Neural progenitor cell (in vitro differentiated cells): ENCODE measurements at places on chromosomes 12 and 14. TPM values are rescaled to one million over a fixed set of nuclear protein-coding genes. Genes with fewer than 3 reads are reported as not detected.

GRCh38 chr12:6118891-6119568 lies 5.4 kb downstream of the VWF start:
- no peaks in the 10 kb centered on the region for H3K27me3 ChIP-seq
- H3K4me3 ChIP-seq, result no peak overlapping the region
- no peak for DNase-seq

DNA sequence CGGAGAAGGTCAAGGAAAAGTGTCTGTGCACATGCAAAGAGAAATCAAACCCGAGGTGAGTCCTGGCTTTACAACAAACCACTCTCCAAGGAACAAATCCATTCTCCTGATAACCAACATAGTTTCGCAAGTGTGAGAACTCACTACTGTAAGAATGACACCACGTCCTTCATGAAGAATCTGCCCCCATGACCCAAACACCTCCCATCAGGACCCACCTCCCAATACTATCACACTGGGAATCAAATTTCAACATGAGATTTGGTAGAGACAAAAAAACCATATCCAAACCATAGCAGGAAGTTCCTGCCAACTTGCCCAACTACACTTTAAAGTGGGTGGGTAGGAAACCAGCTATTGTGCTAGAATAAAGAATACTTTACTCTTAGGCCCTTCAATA lies 2.4 kb upstream of the ERC1 start:
- DNase-seq, result no peak
- peaks cover 23% of the 10 kb centered on the region for H3K4me1 ChIP-seq
- H3K27ac ChIP-seq, result no peak overlapping the region

ERBB3 gene
- 6.3 and 8.8 TPM in 2 replicates for total RNA-seq

DNA sequence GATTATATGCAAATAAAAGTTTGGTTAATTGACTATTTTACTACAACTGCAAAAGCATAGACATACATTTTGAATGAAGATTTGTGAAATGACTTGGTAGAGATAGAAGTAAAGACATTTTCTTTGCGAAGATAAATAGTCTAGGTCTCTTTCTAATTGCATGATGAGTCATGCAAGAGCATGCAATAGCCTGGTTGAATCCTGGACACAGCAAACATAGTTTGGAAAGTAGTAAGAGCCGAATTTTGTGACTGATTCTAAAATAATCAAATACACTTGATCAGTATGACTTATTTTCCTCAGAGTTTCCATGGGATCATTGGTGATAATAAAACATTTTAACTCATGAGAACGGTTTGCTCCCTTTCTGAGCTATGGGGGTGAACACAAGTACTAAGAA lies 27.7 kb upstream of the CAND1 start:
- no peaks in the 10 kb centered on the region for H3K36me3 ChIP-seq
- no peak for DNase-seq
- no peak overlapping the region for H3K27ac ChIP-seq
- H3K27me3 ChIP-seq, result no peaks in the 10 kb centered on the region

- no peak overlapping the region for H3K4me3 ChIP-seq
- no peak overlapping the region for H3K27ac ChIP-seq
- no peak for DNase-seq
- H3K4me1 ChIP-seq, result peaks cover 1% of the 10 kb centered on the region
- H3K27me3 ChIP-seq, result no peaks in the 10 kb centered on the region
Measured at GRCh38 chr12:4768341-4768740, 48.1 kb downstream of the GALNT8 start.

DNA sequence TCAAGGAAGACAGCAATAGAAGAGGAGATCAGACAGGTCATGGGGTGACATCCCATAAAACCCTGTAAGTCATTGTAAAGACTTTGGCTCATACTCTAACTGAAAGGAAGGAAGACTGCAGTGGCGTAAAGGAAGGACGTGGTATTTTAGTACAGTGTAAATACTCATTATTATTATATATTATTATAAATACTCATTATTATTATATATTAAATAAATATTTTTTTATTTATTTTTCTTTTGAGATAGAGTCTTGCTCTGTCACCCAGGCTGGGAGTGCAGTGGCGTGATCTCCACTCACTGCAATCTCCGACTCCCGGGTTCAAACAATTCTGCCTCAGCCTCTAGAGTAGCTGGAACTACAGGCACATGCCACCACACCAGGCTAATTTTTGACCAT lies 15.1 kb upstream of the LRP10 start:
- H3K4me3 ChIP-seq, result no peak overlapping the region
- H3K4me1 ChIP-seq, result no peaks in the 10 kb centered on the region
- DNase-seq, result no peak
- H3K27me3 ChIP-seq, result no peaks in the 10 kb centered on the region

GRCh38 chr12:9699269-9699897 lies 29.9 kb downstream of the CLEC2D start:
- H3K4me3 ChIP-seq, result no peak overlapping the region
- no peaks in the 10 kb centered on the region for H3K36me3 ChIP-seq
- H3K27me3 ChIP-seq, result no peaks in the 10 kb centered on the region

HOXC10 gene
- total RNA-seq, result not detected in 2 replicates

- H3K4me3 ChIP-seq, result no peak overlapping the region
- no peaks in the 10 kb centered on the region for H3K27me3 ChIP-seq
- no peak for DNase-seq
- H3K4me1 ChIP-seq, result no peaks in the 10 kb centered on the region
- no peak overlapping the region for H3K27ac ChIP-seq
- H3K36me3 ChIP-seq, result no peaks in the 10 kb centered on the region
Measured at GRCh38 chr12:131194166-131194565, 240.5 kb downstream of the ADGRD1 start.
